ENCODE measurements at places on chromosomes 3 and 15.

DNA sequence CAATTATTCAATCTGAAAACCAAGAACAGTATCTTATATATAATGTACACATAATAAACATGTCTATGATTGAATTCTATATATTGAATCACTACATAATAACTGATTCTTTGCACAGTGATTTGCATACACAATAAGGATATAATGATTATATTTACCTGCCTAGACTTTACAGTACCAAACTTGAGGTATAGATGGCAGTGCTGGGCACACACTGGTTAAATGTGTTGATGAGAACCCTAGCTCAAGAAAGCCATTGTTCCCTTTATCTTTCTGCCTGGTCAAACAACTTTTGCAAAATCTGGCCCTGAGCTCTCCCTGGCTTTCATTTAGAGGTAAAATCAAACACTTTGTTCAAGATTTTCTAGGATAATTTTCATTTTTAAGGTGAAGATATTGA lies 697.7 kb downstream of the TUSC7 start:
- no peak for DNase-seq

GRCh38 chr3:42491881-42492507 lies 10.4 kb upstream of the VIPR1 start:
- no peak for DNase-seq

- no peak for DNase-seq
Measured at GRCh38 chr15:72141171-72142084, 23.2 kb downstream of the SENP8 start.

DNA sequence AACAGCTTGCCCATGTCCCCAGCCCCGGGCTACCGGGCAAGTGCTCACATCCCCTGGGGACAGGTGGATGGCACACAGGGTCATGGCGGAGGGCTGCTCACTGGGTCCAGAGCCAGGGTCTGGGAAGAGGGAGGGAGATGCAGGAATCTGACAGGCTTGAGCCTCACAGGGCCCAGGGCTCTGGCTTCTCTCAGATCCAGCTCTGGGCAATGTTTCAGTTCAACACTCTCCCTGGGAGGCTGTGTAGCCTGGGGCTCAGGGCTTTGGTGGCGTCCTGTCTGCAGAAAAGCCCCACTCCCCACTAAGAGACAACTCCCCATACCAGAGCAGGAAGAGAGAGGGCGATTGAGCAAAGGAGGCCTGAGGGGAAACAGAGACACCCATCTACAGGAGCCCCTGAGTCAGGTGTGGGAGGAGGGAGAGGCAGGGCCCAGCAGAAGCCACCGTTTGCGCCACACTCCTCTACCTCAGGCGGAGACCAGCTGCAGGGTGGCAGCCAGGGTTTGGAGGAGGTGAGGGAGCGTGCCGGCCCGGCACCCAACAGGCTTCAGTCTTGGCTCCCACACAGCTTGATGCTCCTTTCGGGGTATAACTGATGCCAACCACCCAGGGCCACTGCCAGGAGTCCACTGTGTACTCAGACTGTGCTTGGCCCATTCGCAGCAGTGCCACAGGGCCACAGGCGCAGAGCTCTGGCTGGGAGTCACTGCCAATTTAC lies 16.8 kb upstream of the SRP14 start:
- no peak for DNase-seq

DNA sequence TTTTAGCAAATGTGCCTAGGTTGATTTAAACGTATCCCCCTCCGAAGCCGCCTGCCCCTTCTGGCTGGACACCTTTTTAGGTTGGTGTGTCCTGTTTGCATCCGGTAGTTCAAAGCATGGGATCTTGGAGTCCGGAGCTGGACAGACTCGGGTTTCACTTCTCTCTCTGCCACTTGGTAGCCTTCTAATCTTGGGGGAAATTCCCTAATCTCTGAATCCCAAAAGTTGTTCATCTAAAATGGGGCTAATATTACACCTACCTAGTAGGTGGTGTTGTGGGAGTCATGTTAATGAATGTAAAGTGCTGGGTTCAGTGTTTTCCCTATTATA lies 760 bp downstream of the FANCI start:
- no peak for DNase-seq

DNA sequence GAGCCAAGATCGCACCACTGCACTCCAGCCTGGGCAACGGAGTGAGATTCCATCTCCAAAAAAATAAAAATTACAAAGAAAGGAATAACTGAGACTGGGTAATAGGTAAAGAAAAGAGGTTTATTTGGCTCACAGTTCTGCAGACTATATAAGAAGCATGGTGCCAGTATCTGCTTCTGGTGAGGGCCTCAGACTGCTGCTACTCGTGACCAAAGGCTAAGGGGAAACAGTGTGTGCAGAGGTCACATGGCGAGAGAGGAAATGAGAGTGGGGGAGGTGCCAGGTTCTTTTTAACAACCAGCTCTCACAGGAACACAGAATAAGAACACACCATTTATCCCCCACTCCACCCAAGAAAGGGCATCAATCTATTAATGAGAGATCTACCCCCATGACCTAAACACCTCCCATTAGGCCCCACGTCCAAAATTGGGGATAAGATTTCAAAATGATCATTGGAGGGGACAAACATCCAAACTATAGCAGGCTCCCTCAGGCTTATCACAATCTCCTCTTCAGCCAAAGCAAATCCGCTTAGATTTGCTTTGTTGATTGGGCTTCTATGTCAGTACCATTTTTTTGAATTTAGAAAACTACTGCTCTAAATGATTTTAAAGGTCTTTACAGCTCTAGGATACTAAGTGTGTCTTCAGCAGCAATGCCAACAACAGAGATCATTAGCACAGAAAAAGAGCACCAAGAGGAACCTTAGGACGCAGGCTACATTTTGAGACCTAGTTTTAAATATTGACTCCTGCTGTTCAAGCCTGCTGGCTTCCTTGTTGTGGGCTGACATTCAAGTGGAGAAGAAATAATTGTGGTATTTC lies 84.2 kb upstream of the TBL1XR1 start:
- DNase-seq: no peak

DNA sequence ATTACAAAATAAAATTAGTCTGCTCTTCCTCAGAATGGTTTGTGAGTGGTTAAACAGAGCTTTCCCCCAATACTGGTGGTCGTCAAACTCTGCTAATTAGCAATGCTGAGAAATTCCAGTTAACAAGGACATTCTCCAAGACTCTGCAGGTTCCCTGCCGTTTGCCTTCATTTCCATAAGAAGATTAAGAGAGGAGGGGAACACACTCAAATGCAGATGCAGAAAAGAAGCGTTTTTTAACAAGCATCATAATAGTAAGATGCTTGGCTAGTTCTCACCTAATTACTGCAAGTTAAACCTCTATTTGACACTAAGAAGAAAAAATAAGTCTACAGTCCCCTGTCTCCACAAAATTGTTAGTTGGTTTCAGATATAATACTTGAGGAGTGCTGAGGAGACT lies 3.7 kb upstream of the SOX2 start:
- DNase-seq: no peak

- no peak for DNase-seq
Measured at GRCh38 chr3:188207941-188208515, 54.1 kb downstream of the LPP start.

GRCh38 chr3:174547801-174548435 lies 311.2 kb upstream of the NAALADL2 start:
- DNase-seq: no peak

DNA sequence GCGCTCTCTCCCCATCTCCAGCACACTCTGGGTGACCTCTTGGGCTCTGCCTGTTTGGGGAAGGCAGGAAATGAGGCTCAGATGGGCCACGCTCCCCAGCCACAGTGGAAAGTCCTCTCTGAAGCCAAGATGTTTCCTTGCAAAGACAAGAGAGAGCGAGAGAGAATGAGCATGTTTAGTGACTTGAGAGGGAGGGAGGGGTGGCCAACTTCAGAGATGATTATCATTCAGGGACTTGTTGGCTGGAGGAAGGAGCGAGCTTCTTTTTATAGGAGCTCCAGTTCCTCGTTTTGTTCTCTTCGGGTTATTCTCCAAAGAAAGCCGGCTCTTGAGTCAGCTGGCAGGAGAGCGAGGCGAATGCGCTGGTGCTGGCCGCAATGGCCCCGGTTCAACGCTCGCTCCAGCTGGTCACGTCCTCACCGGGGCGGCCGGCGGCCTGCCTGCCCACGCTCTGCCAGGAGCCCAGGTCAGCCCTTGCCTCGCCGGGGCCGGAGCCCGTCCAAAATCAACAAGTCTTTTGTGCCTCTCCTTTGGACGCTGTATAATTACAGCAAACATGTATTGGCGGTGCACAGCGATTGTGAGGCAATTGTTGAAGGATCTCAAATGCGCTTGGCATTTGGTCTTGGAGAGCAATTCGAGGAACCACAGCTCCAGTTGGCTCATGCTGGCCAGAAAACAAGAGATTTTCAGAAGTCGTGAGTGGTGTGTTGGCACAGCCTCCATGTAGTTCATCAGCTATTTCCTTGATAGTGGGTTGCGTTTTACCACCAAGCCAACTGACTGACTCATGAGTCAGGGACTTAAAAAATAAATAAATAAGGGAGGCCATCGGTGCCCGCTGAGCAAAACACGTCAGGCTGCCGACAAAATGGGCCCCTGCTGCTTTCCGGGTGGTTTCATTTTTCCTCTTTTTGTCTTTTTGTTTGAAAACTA lies 288.6 kb downstream of the UACA start:
- DNase-seq: no peak

DNA sequence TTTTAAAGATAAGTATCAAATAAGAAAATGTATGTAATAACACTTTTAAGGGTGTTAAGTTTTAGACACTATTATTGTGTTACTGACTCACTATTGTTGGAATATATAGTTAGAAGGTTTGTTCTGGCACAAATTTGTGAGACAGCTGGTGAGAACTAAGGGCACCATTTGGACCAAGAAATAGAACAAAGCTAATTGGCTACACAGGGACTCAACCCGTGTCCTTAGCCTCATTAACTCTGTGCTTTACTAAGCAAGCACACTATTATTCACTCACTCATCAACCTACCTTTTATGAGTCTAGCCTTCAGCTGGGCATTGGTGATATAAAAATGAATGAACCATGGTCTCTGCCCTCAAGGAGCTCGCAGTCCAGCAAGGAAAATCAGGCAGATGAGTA lies 4.1 kb upstream of the UNC13C start:
- DNase-seq: no peak

DNA sequence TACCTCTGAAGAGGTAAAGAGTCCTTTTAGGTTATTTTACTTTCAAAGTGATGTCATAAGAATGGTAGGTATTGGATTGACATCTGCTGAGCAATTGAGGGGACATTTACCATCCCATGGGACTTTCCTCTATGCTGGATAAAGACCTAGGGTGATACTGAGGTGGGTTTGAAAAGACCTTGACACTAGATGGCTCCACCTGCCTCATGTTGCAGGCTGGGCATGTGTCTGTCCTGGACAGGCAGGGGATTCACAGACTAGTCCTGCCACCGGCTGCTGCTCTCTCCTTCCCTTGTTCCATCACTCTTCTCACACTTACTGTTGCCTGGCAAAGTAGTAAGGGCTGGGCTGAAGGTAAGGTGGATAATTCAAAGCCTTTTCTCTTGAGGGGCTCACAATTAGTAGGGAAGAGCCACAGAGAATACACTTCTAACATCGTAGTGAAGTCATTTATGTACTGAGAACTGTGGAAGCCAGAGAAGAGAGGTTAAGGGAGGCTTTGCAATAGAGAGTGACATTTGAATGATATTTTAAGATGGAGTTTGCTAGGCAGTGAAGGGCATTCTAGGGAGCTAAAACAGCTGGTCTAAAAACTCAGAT lies 27.7 kb downstream of the TRAK1 start:
- no peak for DNase-seq

- no peak for DNase-seq
Measured at GRCh38 chr3:117541721-117542120, 832.1 kb downstream of the TUSC7 start.

DNA sequence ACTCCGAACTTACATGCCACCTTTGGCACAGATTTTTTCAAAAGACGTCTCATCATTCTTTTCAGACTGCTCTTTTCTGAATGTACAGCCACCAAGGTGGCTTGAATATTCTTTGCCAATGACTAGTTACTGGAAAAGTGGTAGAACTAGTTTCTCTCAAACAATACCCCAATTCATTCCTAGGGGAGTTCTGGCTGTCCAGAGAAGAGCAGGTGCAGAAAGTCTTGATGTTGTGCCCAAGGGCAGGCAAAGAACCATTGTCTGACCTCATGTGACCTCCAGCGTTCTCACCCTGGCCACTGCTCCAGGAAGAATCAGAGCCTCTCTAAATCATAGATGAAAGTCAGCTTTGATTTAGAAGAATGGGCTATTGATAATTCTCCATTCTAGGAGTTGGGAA lies 5.5 kb downstream of the LMOD3 start:
- DNase-seq: no peak

DNA sequence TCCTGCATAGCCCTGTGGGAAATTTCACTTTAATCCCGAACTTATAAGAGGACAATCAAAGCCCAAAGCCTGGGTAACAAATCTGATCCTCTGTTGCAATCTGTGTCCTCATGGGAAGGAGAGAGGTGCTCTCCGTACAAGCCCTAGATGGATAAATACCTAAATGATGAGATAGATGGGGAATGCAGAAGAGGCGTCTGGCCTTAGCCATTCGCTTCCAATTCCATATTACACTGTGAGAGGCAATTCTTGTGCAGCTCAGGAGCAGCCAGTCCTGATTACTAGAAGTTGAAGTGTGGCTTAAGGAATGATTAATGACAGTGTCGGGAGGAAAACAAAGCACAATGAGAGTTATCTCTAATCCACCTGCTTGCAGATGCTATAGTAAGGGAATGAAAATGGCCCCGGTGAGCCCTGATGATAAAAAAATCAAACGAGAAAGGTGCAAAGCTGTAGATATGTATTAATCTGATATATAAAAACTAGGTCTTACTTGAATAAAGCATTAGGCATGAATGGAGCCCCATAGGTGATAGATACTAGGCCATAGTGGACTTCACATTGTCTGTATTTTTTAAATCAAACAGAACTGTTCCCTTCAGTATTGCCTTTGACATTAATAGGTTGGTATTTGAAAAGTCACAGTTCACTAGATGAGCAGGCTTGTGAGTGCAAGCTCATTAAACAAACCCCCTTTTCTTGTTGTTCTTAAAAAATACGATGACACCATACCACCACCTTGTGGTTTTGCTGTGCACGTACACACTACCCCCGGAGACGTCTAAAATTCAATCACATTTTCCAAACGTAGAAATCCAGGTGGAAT lies 54.2 kb upstream of the TMCO5A start:
- DNase-seq: no peak

DNA sequence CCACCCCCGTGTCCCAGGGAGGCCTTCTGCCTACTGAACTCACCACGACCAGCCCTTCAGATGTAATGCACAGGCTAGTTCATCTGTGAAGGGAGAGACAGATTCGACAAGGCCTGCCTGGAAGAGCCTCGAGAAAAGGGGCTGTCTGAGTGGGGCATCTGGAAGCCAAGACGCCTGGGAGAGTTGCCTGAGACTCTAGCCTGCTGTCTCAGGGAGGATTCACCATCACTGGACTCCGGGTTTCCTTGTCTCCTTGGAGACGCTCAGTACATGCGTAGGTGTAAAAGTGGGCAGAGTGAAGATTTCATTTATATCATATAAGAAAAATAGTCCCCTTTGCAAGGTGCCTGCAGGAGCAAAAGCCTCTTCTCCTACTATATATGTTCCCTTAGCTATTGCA lies 468.9 kb downstream of the FOXP1 start:
- no peak for DNase-seq

GRCh38 chr3:101857301-101857741 lies 8.0 kb downstream of the NFKBIZ start:
- no peak for DNase-seq

Data from central memory CD4-positive, alpha-beta T cell (primary cell).